Central memory CD8-positive, alpha-beta T cell (primary cell): ENCODE measurements at places on chromosomes 5 and 9.

- no peak overlapping the region for H3K4me3 ChIP-seq
- no peak for DNase-seq
- H3K4me1 ChIP-seq = no peaks in the 10 kb centered on the region
These were observed 69.7 kb upstream of the PPP3R2 start for GRCh38 chr9:101664453-101664852.

- no peak for DNase-seq
- no peaks in the 10 kb centered on the region for H3K27me3 ChIP-seq
- no peaks in the 10 kb centered on the region for H3K36me3 ChIP-seq
- H3K4me3 ChIP-seq = no peak overlapping the region
These were observed 308.2 kb downstream of the ARL15 start for GRCh38 chr5:54001976-54002775.

GRCh38 chr9:97470076-97470475 is 31.4 kb upstream of the TMOD1 start:
- H3K36me3 ChIP-seq = peaks cover 17% of the 10 kb centered on the region
- no peaks in the 10 kb centered on the region for H3K27me3 ChIP-seq
- H3K4me1 ChIP-seq = no peaks in the 10 kb centered on the region
- no peak overlapping the region for H3K4me3 ChIP-seq

- H3K27me3 ChIP-seq = no peaks in the 10 kb centered on the region
- no peak overlapping the region for H3K4me3 ChIP-seq
- H3K4me1 ChIP-seq = no peaks in the 10 kb centered on the region
These were observed 548.8 kb downstream of the CTNND2 start for GRCh38 chr5:11355491-11355890.

GRCh38 chr5:109756543-109757185 is 66.9 kb downstream of the MAN2A1 start:
- peaks cover 45% of the 10 kb centered on the region for H3K4me1 ChIP-seq
- no peak overlapping the region for H3K4me3 ChIP-seq
- no peak for DNase-seq
- no peaks in the 10 kb centered on the region for H3K27me3 ChIP-seq

GRCh38 chr5:151071848-151072629 is 8.8 kb downstream of the TNIP1 start:
- peak overlapping the region; percentile 71 for H3K27ac ChIP-seq
- H3K36me3 ChIP-seq = peaks cover 31% of the 10 kb centered on the region
- no peak for DNase-seq

DNA sequence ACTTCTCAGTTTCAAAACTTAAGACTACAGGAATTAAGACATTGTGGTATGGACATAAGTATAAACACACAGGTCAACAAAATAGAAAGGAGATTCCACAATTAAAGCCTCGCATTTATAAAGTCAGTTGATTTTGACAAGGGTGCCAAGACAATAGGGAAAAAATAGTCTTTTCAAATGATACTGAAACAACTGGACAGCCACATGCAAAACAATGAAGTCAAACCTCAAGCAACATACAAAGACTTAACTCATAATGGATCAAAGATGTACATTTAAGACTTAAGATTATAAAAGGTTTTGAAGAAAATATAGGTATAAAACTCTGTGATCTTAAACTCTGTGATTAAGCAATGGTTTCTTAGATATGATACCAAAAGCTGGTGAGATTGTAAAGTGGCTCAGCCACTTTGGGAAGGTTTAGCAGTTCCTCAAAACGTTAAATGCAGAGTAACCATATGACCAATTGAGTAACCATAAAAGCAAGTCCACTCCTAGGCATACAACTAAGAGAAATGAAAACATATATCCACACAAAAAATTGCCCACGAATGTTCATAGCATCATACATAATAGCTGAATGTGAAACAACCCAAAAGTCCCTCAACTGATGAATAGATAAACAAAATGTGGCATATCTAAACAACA is 22.0 kb downstream of the HINT1 start:
- no peak overlapping the region for H3K27ac ChIP-seq
- H3K36me3 ChIP-seq = peaks cover 2% of the 10 kb centered on the region
- H3K4me3 ChIP-seq = no peak overlapping the region
- H3K27me3 ChIP-seq = peaks cover 11% of the 10 kb centered on the region

DNA sequence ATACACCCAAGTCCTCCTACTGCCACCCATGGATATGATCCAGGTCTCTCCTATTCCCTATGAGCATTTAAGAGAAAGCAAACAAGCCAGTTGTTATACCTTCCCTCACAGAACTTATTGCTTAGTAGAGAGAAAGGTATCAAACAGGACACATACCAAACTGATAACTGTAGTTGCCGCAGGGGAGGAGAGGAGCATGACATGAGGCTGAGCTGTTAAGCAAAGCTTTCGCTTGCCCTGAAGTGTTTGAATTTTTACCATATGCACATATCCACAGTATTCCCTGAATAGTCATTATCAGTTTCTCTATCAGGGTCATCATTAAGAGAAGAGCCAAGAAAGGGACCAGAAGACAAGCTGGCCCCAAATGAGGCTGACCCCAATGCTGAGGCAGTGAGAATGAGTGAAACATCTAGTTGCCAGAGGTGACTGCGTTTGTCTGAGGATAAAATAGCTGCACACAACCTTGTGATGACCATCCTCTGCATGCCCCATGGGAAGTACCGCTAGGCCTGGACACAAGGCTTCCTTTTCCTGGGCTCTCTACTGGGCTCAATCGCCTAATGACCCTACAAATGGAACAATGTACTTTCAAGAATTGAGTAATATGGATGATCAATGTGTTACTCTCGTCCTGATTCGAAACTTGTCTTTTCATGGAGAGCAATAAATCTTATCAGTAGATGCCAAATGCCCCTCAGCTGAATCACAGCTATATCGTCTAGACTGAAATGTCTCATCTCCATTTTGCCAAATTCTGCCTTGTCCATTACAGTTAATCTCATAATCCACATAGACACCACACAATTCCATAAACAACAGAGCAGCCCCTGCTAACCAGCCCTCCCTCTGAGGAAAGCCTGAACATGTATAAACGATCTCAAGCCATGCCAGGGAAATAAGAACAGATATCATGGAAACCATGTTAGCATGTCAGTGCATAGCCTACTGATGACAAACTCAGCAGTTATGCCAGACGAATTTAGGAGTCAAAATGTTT is 4.3 kb upstream of the IFNK start:
- H3K27ac ChIP-seq = no peak overlapping the region
- H3K4me3 ChIP-seq = no peak overlapping the region
- no peaks in the 10 kb centered on the region for H3K36me3 ChIP-seq
- H3K27me3 ChIP-seq = peaks cover 9% of the 10 kb centered on the region
- no peaks in the 10 kb centered on the region for H3K4me1 ChIP-seq
- no peak for DNase-seq

- H3K27ac ChIP-seq = no peak overlapping the region
- DNase-seq = no peak
- no peak overlapping the region for H3K4me3 ChIP-seq
- no peaks in the 10 kb centered on the region for H3K4me1 ChIP-seq
These were observed 16.6 kb upstream of the PAPPA start for GRCh38 chr9:116137010-116137409.

GRCh38 chr5:72857396-72857795 is 40.9 kb downstream of the TNPO1 start:
- DNase-seq = no peak
- no peaks in the 10 kb centered on the region for H3K27me3 ChIP-seq
- H3K36me3 ChIP-seq = peaks cover 60% of the 10 kb centered on the region
- no peak overlapping the region for H3K27ac ChIP-seq
- H3K4me3 ChIP-seq = no peak overlapping the region

DNA sequence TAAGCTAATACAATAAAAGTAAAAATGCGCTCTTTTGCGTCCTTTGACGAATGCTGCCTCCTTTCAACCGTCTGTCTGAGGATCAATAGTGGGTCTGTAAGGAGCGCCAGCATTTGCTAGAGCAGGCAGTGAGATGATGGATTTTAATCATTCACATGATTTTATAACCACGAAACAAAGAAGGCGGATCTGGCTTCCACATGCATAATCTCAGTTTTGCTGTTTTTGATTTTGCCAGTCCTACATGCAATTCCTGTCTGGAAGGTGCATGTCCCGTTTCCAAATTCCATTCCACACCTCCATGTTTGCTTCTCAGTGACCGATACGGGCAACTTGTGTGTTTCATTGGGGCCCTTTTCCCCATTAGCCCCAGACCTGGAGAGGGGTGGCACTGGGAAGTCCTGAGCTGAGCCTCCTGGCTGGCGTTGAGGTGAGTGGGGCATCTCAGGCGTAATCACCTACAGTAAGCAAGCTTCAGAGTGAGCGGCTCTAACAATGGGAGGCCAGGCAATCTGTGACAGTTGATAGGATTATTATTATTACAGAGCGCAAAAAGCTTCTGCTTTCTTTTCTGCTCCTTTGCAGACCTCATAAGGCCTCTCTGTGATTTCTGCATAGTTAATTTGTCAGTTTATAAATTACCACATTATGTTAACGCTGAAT is 405.4 kb downstream of the ZSWIM6 start:
- no peaks in the 10 kb centered on the region for H3K4me1 ChIP-seq
- H3K36me3 ChIP-seq = no peaks in the 10 kb centered on the region
- H3K4me3 ChIP-seq = no peak overlapping the region
- H3K27ac ChIP-seq = no peak overlapping the region
- H3K27me3 ChIP-seq = peaks cover 5% of the 10 kb centered on the region
- DNase-seq = no peak

DNA sequence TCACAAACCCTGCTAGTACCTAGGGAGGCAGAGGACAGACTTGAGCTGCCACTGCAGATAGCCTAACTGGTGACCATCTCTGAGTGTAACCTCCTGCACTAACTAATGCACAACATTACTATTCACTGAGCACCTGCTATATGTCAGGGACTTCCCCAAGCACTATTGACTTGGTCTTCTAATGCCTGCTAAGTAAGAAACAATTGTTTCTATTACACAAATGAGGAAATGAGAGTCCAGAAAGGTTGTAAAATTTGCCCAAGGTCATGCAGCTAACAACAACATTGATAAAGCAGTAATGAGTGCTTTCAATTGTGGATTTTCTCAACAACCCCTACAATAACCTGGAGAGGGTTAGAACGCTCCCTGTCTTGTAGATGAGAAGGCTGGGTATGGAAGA is 183.7 kb downstream of the ZNF462 start:
- DNase-seq = no peak
- no peaks in the 10 kb centered on the region for H3K4me1 ChIP-seq
- no peaks in the 10 kb centered on the region for H3K27me3 ChIP-seq
- H3K36me3 ChIP-seq = peaks cover 1% of the 10 kb centered on the region
- H3K4me3 ChIP-seq = no peak overlapping the region
- H3K27ac ChIP-seq = no peak overlapping the region
